ENCODE measurements at places on chromosomes 11 and 22.

DNA sequence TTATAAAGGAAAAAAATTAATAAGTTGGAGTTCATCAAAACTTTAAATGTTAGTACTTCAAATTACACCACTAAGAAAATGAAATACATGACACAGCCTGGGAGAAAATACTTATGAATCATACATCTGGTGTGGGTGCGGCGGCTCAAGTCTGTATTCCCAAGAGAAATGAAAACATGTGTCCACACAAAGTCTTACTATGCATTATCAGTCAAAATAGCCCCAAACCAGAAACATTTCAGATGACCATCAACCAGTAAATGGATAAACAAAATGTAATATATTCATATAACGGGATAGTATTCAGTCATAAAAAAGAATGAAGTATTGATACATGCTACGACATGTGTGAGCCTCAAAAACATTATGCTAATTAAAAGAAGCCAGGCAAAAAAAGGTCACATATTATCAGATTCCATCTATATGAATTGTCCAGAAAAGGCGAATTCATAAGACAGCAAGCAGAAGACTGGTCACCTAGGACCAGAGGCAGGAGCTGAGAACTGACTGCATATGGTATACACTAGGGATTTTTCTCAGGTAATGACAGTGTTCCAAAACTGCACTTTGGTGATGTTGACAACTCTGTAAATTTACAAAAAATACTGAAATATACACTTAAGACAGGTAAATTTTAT is 5.3 kb upstream of the AKIP1 start:
- DNase-seq, result no peak

- DNase-seq, result no peak
These were observed 14.4 kb upstream of the EIF4G2 start for GRCh38 chr11:10823152-10823579.

GRCh38 chr11:62611705-62612365 is 740 bp downstream of the EML3 start:
- DNase-seq, result no peak

DNA sequence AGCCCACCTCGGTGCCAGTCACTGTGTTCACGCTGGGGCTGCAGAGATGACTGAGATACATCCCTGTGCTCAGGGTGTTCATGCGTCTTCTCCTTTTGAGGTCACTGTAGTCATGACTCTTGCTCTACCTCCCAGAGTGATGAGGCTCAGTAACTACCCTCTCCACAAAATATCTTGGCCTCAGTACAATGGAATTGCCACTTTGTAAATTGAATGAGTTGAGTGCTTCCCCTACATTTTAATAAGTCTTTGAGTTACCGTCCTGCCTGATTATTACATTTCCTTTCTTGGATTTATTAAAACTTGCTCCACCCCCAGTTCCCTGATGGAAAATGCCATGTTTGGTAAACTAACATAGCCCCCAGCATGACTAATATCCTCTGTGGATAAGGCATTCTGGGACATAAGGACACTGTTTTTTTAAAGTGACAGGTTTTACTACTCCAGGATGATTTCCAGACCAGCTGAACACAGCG is 15.9 kb downstream of the PRSS23 start:
- DNase-seq, result no peak

DNA sequence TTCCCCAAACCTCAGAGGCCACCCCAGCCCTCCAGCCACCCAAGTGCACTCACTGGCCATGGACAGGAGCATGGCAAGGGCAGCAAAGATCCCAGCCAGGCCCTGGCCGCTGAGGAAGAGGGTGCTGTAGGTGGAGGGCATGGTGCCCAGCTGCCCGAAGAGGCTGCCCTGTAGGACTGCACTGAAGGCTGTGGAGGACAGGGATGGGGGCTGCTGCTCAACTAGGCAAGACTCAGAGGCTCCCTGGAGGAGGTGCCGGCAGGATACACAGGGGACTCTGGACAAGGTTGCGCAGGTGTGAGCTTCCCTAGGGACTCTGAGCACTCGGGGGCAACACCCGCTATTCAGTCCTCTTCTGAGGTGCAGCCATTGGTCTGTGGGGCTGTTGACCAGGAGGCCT is 3.1 kb downstream of the SLC29A2 start:
- no peak for DNase-seq

DNA sequence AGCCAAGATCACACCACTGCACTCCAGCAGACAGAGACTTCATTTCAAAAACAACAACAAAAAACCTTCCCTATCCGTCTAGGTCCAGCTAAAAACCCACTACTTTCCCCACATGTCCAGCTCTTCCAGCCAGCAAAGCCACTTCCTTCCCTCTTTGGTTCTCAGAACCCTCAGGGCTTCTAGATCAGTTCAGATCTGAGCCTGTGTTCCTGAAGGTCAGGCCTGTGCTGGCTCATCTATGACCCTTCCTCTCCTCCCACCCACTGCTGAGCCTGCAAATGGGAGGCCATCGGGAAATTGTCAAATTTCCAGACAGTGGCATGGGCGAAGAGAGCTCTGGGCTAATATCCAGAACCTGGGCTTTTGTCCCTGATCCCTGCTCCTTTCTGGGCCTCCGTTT is 37.8 kb downstream of the SLCO2B1 start:
- no peak for DNase-seq

- no peak for DNase-seq
These were observed 12.6 kb upstream of the NECTIN1 start for GRCh38 chr11:119741369-119742262.

All from LNCaP clone FGC (cell line).